ENCODE measurements at places on chromosomes 7 and 10.

DNA sequence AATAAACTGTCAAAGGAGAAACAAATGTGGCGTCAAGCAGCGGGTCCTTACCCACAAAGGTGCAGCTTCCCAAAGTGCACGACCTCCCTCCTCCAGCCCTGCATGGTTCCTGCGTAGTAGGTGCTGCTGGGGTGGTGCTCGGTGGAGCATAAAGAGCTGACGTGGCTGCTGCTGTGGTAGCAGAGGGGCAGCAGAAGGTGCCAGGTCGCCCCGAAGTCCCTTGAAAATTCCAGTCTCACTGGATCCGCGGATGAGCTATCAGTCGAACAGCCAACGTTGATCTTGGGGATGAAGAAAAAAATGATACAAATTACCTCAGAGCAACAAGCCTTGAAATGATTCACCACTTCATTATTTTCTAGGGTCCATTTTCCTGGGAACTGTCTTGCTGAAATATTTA is 105.0 kb upstream of the SLC26A5 start:
- DNase-seq: no peak

DNA sequence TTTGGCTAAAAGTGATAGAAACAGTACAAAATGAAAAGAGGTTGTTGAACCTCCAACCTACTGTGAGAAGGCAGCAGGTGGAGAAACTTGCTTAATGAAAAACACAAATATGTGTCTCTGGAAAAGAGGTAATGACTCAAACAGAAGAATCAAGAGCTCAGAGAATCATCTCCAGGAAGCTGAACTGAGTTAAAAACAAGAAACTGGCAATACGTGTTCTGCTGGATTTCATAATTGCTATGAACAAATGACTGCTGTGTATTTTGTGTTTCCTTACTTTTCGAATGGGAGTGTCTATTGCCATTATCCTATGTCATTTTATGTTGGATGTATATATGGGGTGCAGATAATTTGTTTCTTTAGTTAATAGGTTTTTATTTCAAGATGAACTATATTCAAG is 401.1 kb downstream of the DGKB start:
- no peak for DNase-seq

GRCh38 chr7:85708221-85708620 is 521.4 kb upstream of the SEMA3D start:
- no peak for DNase-seq

DNA sequence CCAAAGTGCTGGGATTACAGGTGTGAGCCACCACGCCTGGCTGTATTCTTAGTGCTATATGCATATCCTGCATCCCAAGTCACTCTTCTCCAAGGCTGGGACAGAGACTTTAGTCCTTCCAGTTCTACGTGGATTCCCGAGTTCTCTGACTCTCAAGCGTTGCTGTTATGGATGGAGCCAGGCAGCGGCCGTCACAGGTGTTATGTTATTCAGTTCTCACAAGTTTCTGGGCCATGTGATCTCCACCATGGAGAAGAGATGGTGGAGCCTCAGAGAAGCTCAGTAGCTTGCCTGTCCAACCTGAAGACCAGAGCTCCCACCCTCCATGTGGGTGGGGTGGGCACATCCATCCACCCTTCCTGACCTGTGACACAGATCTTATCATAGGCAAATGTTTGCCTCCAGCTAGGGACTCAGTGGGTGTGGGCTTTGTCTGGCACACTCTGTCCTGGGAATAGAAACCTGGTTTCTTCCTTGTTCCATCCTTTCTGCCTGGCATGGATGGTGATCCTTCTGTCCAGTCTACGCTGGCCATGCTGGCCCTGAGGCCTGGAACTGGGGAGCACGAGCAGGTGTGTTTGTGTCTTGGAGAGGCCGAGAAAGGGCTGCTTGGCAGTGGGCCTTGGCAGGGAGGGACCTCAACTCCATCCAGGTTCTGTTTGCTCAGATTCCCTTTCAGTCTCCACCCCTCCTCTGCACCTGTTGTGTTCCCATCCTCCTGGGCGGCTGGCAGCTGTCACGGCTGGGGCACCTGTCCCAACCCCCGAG is 55.3 kb downstream of the NEURL1 start:
- DNase-seq: no peak

GRCh38 chr7:1530946-1531262 is 402 bp downstream of the MAFK start:
- no peak for DNase-seq

- DNase-seq: no peak
These were observed 57.7 kb downstream of the PTPRE start for GRCh38 chr10:127964621-127965020.

DNA sequence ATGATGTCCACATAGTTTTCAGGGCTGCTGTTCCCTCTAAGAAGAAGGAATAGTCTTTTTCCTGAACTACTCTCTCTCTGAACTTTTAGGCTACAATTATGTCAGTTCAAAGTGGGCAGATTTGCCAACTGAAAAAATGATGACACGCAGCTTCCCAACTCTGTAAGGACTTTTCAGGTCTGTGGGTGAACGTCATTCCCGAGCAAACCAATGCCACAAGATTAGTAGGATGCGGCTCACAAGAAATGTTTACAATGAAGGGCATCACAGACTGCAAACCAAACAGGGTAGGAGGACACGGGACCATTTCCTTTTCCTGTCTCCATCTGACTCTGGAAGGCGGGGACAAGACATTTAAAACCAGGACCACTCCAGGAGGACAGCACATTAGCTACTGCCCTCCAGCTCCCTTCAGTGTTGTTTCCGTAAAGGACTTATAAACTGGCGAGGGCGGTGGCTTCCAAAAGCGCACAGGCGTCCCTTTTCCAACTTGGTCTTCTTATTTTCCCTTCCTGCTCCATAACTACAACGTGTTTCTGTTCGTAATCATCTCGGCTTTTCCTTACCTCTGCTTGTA is 539 bp upstream of the MKLN1 start:
- no peak for DNase-seq

DNA sequence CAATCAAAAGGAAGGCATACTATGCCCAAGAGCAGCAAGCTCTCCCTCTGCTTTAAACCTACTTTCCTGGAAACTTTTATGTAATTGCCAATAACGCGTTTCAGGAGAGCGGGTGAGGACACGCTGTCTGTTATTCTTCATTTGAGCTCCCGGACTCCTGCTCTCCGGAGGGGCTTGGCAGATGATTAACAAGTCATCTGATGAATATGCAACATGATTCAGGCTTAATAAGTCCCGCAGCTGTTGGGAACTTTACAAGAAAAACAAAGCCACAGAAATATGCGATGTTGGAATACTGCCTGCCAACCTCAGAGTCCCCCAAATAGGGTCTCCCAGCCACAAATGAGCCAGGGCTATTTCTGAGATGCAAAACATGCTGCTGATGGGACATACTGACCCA is 348.0 kb downstream of the GPAM start:
- DNase-seq: peak; percentile 22

DNA sequence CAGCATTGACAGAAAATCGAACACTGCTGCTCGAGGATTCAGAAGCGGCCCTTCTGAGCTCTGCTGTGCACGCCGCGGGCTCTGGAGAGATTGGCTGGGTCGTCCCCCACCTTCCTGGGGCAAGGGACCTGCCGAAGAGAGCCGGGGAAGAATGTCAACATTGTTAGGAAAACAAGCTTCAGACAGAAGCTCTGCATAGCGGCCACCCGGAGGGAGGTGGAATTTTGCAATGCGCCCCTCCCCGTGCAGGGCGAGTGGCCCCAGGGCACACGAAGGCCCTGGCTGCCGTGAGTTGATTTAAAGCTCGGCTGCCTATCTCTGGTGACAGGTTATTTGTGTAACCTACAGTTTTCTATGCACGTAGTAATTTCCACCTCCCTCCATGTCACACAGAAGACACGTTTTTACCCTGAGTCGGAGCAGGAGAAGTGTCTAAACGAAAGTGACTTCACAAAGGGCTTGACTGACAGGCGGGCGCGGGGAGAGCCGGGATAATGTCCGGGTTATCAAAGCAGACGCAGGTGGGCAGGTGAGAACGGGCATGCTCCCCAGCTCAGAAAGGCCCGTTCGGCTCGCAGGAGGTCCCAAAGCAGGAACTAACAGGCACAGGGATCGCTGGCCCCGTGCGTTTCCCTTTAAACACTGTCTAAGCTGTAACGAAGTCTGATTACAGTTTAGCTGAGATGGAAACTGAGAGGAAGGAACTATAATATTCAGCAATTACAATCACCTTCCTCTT is 84.6 kb downstream of the PDGFA start:
- DNase-seq: no peak

GRCh38 chr7:68043546-68043945 is 1046.9 kb downstream of the TYW1 start:
- no peak for DNase-seq

DNA sequence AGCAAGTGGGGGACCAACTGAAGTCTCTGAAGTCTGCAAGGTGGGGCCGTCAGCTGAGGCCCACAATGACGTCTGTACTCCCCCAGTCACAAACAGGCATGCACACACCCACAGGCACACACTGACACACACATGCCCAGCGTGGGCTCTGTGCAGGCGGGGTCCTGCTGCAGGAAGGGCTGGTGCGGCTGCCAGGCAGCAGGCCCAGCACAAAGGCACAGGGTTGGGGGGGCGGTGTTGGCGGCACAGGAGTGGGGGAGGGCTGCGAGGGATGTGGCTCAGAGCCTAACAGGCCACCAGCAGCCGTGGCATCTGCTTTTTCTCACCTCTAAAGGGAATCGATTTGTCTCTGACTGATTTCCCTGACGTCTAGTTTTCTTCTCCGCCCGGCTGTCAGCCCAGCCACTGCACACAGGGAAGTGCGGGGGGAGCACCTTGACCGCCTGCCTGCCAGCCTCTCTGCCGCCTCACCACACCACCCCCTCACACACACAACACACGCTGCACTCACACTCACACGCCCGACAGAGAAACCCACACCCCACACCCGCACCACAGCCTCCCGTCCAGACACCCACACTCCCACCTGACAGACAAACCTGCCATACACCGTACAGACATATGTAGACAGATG is 43.5 kb upstream of the ZMIZ1 start:
- DNase-seq: no peak

All from NCI-H446 (cell line).